ENCODE measurements at places on chromosomes 1 and 21.
A peak's percentile ranks its signal among the peaks of the same experiment; 100 is the strongest.

DNA sequence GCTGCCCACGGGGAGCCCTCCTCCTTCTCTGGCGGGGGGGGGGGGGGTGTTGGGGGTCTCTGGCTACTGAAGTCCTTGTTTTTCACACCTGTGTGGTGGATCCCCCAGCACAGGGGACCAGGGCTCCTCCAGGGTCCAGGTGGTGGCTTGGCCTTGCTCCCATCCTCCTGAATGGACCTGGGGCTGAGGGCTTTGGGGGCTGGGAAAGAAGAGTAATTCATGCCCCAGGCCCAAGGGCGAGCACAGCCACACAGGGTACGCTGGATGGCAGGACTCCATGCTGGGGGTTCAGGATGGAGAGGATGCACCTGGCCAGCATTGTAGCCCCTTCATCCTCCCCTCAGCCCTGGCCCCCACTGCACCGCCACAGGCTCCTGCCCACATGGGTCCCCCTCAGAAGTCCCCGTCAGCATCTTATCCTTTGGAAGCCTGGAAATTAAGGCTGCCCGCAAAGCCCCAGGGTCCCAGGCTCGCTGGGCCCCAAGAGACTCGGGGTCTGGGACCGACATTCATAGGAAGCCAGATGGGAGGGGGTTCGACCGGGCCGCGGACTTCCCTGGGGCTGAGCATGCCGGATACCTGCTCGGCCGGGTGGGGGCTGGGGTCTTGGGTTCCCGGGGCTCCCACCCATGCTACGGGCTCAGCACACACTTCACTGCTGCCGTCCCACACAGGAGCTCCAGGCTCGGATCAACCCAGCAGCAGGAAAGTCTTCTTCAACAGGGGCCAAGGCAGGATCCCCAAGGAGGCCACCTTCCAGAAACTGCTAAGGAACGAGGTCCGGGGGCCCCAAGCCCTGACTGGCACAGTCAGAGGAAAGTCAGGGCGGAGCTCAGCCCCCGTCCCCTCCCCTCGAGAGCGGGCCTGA lies 49.0 kb upstream of the ACTRT2 start:
- no peak for DNase-seq

GRCh38 chr1:245687636-245688535 lies 533.1 kb downstream of the KIF26B start:
- no peak for DNase-seq

DNA sequence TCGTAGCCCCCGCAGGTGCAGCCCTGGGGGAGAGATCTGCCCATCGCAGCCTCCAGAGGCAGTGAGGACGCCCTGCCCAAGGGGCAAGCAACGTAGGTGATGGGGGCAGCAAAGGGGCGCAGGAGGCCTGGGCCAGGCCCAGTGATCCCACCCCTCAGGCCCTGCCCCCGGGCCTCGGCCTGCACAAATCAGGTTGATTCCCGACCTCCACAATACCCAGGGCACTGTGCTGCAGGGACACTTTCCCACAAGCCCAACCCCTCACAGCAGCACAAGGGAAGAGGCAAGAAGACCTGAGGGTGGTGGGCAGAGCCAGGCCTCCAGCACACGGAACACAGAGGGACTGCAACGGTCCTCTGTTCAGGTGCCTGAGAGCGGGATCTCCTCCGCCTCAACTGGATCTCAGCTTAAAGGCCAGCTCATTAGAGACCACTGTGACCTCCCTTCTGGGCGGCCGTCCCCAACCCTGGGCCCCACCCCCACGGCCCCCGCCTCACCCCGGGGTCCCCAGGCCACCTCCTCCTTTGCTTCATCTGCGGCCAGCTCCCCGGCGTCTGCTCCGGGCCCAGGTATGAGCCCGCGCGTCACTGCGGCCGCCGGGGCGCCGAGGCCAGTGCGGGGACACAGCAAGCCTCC lies 812 bp upstream of the ARF1 start:
- DNase-seq = no peak

DNA sequence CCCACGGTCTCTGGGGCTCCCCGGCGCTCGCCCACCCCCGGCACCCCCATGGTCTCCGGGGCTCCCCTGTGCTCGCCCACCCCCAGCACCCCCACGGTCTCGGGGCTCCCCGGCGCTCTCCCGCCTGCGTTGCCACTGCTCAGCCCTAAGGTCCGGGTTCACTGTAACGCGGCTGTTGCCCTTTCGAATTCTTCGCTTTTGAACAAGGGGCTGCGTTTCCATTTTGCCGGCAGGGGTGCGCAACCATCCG lies 5.2 kb upstream of the FTCD start:
- no peak for DNase-seq

GRCh38 chr1:218778257-218779126 lies 395.2 kb upstream of the LYPLAL1 start:
- DNase-seq = no peak

DNA sequence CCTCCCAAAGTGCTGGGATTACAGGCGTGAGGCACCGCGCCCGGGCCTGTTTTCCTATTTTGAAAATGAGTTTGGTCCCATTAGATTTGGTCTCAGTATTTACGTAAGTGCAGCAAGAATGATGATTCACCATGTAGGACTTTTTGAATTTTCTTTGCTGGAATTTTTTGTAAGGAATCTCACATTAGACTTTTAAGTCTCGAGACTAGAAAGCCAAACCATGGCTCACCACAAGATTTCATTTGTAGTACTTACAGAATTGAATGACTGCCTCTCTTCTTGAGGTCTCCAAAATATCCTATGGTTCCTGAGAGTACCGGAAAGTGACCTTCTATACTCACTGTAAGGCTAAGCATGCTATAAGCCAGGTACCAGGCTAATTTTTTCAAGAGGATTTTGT lies 325 bp downstream of the OR14A2 start:
- DNase-seq = no peak

- no peak for DNase-seq
These were observed 158.4 kb upstream of the BACE2 start for GRCh38 chr21:41009398-41010100.

DNA sequence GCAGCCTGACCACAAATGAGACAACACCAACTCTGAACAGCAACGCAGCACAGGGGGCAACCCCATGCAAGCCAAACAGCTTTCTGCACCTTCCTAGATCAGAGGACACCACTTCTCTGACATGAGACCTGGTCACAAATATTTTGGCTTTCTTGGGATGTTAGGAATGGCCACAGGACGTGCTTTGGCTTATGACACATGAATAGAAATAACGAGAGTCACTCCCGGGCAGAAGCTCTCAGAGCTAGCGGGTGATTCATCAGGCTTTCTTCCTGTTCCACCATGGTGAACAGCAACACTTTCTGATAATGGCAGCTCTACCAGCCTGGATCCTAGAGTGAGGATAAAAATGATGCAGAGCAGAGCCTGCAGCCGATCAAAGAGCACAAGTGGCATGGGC lies 39.4 kb downstream of the PAFAH2 start:
- no peak for DNase-seq

DNA sequence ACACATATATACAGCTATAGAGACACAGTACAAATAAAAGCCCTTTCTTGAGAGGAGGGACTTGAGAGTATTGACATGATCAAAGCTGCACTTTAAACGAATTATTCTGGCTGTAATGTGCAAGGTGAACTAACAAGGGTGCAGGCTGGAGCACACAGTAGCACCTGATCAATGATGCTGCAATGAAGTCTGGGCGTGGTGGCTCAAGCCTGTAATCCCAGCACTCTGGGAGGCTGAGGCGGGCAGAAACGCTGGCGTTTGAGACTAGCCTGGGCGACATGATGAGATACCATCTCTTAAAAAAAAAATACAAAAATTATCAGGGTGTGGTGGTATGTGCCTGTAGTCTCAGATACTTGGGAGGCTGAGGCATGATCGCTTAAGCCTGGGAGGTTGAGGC lies 14.1 kb upstream of the CTH start:
- DNase-seq = no peak

DNA sequence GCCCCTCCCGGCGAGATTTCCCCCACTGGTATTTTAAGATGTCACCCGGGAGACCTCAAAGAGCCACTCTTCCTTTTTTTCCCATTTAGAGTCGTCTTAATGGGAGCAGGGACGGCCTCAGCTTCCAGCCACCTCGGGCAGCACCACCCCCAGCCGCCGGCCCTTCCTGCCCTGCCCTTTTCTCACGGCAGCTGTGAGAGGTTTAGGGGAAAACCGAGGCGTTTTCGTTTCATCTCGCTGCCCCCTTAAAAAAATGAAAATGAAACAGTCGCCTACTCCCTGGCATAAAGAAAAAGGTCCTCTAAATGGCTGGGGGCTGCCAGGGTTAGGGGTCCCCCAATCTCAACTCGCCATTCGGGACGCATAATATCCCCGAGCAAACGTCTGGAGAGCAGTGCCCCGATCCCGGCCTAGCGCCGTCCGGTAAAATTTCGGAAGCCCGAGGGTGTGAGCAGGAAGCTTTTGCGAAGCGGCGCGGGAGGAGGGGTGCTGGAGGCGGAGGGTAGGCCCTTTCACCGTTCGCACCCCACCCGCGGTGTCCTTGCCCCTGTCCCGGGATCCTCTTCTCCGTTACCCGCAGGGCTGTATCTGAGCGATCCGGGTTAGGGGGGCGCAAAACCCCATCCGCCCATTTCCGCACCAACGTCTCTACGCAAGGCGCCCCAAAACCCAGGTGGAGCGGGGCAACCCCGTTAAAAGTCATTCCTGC lies 1.2 kb downstream of the RUNX3 start:
- DNase-seq = peak; percentile 20

DNA sequence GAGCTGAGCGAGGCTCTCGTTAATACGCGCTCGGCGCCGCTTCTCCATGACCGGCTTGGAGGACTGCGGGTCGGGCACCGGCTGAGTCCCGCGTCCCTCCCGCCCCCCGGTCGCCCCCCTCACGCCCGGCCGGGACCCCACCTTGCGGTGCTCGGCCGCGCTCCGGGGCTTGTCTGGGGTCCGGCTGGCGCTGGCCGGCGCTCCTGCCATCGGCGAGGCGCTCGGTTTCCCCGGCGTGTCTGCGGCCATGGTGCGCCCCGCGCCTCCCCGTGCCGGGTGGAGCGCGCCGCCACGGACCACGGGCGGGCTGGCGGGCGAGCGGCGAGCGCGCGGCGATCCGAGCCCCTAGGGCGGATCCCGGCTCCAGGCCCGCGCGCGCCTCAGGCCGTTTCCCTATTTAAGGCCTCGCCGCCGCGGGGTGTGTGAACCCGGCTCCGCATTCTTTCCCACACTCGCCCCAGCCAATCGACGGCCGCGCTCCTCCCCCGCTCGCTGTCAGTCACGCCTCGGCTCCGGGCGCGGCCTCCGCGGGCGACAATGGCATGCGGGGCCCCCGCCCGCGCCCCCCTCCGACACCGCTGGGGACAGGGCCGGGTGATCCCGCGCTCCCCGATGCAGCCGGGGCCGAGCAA lies at the start of gene HES4:
Gene HES4, minus strand, starts transcription at position 373 of the 632 bp plus-strand sequence. Its CDS starts 124 bp downstream, at position 249.
- DNase-seq = peak; percentile 91

DNA sequence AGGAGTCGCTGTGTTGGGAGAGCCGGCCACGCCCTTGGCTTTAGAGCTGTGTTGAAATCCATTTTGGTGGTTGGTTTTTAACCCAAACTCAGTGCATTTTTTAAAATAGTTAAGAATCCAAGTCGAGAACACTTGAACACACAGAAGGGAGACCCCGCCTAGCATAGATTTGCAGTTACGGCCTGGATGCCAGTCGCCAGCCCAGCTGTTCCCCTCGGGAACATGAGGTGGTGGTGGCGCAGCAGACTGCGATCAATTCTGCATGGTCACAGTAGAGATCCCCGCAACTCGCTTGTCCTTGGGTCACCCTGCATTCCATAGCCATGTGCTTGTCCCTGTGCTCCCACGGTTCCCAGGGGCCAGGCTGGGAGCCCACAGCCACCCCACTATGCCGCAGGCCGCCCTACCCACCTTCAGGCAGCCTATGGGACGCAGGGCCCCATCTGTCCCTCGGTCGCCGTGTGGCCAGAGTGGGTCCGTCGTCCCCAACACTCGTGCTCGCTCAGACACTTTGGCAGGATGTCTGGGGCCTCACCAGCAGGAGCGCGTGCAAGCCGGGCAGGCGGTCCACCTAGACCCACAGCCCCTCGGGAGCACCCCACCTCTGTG lies 4.7 kb downstream of the C1orf35 start:
- DNase-seq = no peak

GRCh38 chr1:242784807-242785206 lies 260.3 kb upstream of the PLD5 start:
- DNase-seq = no peak

DNA sequence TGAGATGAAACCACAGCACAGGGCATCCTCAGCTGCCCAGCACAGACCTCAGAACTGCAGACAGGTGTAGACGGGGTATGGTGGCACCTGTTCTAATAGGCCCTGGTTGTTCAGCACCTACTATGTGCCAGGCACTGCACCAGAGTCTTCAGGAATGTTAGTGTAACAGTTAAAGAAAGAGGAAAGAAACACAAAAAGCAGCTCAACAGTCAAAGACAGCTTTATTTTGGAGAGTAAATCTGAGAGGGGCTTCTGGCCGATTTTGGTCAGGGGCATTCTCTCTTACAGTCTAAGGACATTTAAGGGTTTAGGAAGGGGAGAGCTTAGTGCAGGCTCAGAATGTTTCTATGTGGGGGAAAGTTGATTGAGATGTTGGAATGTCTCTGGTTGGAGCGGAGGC lies 45.2 kb upstream of the ACTL8 start:
- no peak for DNase-seq

GRCh38 chr1:93839753-93840152 lies 39.3 kb downstream of the DNTTIP2 start:
- DNase-seq = no peak

DNA sequence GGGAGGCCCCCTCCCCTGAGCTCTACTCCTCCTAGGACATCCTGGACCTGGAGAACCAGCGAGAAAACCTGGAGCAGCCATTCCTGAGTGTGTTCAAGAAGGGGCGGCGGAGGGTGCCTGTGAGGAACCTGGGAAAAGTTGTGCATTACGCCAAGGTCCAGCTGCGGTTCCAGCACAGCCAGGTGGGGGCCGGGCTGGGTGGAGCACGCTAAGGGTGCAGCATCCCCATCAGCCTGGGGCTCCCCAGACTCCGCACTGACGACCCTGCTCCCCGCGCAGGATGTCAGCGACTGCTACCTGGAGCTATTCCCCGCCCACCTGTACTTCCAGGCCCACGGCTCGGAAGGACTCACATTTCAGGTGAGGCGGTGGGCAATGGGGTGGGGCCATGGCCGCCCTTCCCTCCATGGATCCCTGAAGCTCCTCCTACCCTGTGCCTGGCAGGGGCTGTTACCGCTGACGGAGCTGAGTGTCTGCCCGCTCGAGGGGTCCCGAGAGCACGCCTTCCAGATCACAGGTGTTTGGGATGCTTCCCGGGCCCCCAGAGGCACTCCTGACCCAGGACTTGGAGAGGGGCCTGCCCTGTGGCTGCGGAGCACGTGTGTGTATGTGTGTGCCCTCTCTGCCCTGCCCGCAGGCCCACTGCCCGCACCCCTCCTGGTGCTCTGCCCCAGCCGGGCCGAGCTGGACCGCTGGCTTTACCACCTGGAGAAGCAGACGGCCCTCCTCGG lies 4.1 kb downstream of the PLEKHN1 start:
- DNase-seq = no peak

DNA sequence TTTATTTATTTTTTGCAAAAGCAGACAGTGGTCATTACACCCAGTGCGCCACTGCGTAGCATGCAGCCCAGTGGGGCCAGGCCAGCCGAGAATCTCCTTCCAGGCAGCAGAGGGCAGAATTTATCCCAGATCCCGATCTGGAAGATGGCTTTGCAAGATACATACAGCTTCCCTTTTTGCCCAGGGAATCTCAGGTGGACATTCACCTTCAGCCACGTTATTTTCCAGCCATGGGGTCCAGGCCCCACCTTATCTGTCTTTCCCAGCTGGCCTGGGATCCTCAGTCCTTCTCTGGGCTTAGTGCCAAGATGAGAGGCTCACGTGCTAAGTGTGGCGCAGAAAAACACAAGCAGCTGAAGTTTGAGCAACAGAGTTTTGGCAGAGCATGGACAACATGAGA lies 123.6 kb downstream of the AJAP1 start:
- DNase-seq = no peak

GRCh38 chr1:115138973-115139372 lies 49.7 kb upstream of the TSPAN2 start:
- DNase-seq = peak; percentile 85
